ENCODE measurements at places on chromosomes 6 and 20.
A peak's percentile ranks its signal among the peaks of the same experiment; 100 is the strongest.

DNA sequence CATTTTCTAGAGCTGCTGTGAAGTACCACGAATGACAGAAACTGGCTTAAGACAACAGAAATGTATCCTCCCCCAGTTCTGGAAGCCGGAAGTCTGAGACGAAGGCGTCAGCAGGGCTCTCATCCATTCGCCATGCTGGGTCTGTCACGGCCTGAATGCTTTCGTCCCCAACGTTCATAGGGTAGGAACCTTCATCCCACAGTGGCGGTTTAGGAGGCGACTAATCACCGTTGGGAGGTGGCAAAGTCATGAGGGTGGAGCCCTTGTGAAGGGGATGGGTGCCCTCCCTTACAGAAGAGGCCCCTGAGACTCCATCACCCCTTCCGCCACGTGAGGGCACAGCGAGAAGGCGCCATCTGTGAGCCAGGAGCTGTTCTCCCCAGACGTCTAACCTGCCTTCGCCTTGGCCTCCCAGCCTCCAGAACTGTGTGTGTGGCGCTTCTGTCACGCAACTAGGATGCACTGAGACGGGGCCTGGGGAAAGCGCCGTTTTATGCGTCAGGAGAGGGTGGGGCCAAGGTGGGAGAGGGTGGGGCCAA, 250.3 kb downstream of the TTLL2 start:
- no peak for DNase-seq

GRCh38 chr20:59583428-59584277, 20.7 kb upstream of the PHACTR3 start:
- peak; percentile 43 for DNase-seq

DNA sequence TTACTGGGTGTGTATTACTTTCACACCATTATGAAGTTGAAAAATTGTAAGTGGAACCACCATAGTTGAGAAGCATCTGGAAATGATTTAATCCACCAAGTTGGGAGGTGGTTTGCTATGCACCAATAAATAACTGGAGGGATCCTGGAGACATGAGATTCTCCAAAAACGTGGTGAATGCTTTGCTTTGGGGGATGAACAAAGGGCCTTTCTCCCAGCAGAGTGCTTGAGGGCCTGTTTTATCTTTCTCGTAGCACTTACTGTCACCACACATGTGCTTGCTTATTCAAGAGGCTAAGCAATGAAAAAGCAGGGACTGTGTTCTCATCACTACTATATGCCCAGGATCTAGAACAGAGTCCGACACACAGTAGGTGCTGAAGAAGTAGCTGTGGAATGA, 371.1 kb downstream of the DHX35 start:
- no peak for DNase-seq

- no peak for DNase-seq
Measured at GRCh38 chr6:53335224-53335994, 13.3 kb downstream of the ELOVL5 start.

DNA sequence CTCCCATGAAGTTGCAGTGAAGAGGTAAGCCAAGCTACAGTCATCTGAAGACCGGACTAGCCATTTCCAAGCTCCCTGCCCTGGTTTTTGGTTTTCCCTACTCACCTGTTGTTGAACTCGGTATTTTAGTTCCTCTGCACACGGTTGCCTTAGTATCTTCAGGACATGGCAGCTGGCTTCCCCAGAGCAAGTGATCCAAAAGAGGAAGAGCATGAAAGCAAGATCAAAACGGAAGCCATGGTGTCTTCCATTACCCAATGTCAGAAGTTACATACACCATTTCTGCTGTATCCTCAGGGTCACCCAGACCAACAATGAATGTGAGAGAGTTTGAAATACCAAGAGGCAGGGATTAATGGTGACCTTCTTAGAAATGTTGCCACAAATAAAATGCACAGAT, 276.6 kb upstream of the CNR1 start:
- DNase-seq: no peak

- DNase-seq: no peak
Measured at GRCh38 chr6:166851911-166852310, 104.4 kb downstream of the RNASET2 start.

DNA sequence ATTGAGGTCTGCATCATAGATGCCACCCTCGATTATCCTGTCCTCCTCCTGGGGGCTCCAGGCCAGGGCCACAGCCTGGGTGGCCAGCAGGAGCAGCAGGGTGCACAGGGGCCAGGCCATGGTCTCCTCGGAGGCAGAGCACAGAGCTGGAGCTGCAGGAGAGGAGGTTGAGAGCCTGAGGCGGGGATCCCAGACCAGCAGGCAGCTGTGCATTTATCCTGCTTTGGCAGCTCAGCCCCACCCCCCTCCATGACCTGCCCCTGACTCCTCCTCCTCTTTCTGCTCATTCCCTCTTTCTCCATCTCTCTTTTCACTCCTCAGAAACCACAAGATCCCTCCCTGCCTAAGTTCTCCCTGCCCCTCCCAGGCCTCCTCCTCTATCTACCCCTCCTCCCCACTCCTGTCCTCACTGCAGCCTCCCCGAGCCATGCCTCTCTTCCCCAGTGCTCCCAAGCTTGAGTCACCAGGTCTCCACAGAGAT, at the start of gene CST2:
CST2 (minus strand) TSS at position 189 of the 481 bp plus-strand sequence; CDS start at position 120, 69 bp downstream.
- DNase-seq: no peak

GRCh38 chr6:3849681-3850450, 693 bp downstream of the FAM50B start:
- no peak for DNase-seq

- DNase-seq: no peak
Measured at GRCh38 chr6:76708641-76709331, 636.3 kb upstream of the IMPG1 start.

DNA sequence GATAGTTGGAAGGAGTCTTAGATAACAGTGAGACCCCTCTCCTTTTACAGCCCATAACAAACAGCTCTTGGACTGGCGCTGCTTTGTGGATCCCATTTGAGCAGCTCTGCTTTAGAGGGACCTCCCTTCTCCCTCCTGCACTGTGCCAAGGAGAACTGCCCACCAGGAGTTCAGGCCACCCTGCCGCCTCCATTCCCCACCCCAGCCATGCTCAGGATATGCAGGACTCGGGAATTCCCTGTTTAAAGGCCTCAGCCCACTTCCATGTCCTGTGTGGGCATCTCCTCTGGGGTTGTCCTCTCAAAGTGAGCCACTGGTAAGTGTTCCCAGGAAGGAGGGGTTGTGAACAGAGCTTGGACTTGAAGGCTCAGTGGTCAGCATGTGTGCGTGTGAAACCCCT, 312.6 kb upstream of the RNF24 start:
- DNase-seq: no peak

DNA sequence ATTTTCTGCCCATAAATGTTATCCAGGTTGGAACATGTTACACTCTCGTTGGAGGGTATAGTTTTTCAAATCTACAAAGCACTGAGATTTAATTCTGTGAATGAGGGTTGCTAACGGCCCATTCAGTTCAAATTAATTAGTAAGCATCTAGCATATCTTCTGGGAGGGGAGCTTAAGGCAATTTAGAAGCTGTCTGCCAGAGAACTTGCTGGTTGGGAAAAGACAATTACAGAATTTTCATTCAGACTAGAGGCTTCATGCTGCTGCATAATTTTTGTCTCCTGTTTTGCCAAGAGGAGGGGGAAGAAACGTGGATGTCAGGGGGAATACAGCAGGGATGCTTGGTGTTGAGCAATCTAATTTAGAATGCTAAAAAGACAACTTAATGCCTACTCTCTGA, 268.3 kb upstream of the FAM83B start:
- DNase-seq: no peak

GRCh38 chr6:94535798-94536197, 1041.5 kb upstream of the MANEA start:
- no peak for DNase-seq

GRCh38 chr6:37866590-37867507, 47.3 kb downstream of the ZFAND3 start:
- DNase-seq: no peak
